Liver (tissue), 10 donors: ENCODE measurements at places on chromosomes 16 and 17.

GRCh38 chr17:43034894-43035293 lies 9.9 kb downstream of the RND2 start:
- DNase-seq = no peak

- no peak for DNase-seq
These were observed 10.6 kb downstream of the GPRC5B start for GRCh38 chr16:19874026-19874425.

GRCh38 chr16:86103320-86103719 lies 204.4 kb downstream of the IRF8 start:
- DNase-seq = no peak

- no peak for DNase-seq
These were observed 1.4 kb downstream of the MVP start for GRCh38 chr16:29821643-29822115.

- no peak for DNase-seq
These were observed at the start of gene PDILT for GRCh38 chr16:20404637-20405036. TSS of gene PDILT (minus strand) at chr16:20404737. CDS start at chr16:20399300, 5,437 bp downstream.

DNA sequence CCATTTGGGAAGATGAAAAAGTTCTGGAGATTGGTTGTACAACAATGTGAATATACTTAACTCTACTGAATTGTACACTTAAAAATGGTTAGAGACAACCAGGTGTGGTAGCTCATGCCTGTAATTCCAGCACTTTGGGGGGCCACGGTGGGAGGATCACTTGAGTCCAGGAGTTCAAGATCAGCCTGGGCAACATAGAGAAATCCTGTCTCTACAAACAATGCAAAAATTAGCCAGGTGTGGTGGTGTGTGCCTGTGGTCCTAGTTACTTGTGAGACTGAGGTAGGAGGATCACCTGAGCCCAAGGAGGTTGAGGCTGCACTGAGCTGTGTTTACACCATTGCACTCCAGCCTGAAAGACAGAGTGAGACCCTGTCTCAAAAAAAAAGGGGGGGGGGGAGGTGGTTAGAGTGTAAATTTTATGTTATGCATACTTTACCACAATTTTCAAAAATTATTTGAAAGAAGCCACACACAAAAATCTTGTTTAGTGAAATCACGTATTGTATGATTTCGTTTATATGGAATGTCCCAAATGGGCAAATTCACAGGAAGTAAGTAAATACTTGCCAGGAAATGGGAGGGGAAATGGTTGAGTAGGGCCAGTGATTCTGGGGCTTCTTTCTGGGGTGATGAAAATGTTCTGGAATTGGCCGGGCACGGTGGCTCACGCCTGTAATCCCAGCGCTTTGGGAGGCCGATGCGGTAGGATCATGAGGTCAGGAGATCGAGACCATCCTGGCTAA lies 37.1 kb upstream of the AMZ2 start:
- no peak for DNase-seq

DNA sequence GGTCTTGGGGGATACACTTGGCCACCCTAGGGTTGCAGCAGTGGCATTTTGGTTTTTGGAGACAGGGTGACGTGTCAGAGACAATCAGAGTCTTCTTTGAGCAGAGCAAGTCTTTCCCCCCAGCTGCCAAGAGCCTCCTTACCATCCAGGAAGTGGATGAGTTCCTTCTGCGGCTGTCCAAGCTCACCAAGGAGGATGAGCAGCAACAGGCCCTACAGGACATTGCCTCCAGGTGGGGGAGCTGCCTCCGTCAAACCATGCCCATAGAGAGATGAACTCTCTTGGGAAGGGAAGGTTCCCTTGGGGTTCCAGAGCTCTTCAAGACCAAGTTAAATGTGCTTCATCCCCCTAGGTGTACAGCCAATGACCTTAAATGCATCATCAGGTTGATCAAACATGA lies 11.3 kb downstream of the LIG3 start:
- no peak for DNase-seq

- no peak for DNase-seq
These were observed 70.3 kb downstream of the NETO2 start for GRCh38 chr16:47073223-47074155.

DNA sequence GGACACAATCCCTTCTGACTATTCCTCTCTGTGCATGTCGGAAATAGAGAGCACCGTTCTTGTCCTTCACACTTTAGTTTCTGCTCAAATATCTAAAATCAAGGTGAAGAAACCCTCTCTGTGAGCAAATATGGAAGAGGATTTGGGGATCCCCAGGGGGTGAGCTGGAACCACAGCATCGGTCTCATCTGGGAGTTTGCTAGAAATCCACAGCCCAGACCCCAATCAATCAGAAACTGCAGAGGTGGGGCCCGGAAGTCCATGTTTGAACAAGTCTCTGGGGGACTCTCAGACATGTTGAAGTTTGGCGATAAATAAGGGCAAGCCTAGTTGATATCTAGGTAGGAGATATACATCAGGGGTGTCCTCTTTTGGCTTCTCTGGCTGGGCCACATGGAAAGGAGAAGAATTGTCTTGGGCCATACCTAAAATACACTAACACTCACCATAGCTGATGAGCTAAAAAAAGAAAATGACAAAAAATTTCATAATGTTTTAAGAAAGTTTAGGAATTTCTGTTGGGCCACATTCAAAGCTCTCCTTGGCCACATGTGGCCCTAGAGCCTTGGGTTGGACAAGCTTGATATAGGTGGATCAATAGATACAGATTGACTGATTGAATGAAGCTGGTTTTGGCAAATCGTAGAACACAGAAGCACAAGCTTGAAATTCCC lies 168.0 kb upstream of the FOXF1 start:
- no peak for DNase-seq

- no peak for DNase-seq
These were observed 195.4 kb downstream of the KATNIP start for GRCh38 chr16:27745348-27745747.

DNA sequence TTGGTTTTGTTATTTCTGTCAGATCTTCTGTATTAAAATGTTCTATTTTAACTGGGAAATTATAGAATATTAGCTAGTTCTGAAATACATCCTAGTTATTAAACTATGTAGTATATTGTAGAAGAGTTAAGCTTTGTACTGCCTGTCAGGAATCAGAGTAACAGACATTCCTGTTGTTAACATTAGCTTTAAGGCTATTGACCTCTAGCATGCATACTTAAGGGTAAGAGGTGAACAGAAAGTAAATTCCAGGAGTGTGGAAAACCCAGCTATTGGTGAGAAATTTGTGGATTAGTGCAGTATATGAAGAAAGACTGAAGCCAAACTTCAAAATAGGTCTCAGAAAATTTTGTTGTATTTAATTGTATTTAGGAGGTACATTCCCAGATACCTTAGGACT lies 111.3 kb downstream of the CHD9 start:
- no peak for DNase-seq

DNA sequence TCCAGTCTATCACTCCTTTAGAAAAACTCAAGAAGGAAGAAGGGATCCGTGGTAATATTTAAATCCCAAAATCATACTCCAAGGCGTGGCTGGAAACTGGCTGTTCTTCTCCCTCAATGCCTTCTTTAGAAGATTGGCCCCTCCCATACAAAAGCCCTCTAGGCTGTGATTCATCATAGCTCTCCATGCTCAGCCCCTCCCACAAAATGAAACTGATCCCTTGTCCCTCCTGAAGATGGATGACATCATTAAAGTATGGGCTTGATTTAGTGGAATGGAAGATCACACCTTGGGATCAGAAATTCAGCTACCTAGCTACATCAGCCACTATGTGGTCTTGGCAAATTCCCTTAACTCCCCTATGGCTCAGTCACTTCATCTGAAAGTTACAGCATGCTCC lies 4.1 kb downstream of the GRIN2A start:
- no peak for DNase-seq

DNA sequence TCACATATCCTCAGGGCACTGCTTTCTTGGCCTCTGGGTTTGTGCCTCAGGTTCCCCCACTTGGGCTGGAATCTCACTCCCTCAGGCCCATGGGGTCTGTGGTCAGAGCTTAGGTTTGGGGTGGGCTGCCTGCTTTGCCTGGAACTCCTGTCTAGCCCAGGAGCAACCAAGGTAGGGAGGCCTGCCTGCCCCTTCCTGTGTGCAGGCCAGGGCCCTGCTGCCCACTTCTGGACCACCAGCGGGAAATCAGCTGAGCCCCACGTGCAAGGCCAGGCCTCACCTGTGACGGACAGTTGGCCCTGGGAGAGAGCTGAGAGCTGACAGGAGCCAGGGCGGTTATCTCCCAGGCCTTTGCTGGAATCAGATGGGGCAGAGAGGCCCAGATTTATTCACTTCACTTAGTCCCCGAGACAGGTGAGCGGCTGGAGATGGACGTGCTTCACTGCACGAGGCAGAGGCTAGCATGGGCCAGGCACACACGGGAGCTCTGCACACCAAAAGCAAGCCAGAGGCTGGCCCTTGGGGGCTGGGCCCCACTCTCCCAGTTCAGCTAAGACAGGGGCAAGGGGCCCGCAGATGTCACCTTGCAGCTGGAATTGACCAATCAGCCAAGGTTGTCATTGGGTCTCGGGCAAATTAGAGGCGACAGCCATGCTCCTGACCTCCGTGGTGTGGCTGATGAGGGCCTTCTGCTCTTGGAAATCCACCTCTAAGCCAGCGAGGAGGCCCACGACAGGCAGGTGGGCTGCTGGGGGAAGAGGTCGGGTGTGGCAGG lies 49.9 kb upstream of the DOC2B start:
- no peak for DNase-seq

DNA sequence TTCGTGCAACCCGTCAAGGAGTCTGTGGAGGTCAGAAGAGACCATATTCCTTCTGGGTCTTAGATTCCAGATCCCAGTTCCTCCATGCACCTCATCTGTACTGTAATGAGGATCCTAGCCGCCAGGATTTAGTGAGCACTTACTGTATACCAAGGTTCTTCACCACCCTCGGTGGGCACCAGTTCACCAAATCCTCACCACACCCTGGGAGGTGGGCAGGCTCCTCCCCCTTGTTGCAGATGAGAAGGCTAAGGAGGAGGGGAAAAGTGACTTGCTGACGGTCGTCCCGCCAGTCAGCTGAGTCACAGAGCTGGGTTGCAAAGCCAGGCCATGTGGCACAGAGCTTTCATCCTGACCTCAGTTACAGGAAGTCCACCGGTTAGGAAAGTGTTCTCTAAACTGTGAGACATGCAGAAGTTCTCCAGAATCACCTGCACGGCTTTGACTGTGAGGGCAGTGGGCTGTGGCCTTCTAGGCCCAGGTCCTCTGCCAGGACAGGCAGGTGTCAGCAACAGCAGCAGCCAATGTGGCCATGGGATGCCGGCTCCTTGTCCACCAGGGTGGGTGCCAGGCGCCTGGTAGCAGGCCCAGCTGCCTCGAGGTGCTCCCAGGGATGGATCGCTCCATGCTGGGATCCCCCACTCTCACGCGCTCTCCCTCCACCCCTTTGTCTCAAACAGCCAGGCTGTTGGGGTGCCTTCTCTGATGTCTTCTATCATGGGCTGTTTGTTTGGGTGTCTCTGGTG lies 240.3 kb upstream of the GSE1 start:
- DNase-seq = no peak

- DNase-seq = no peak
These were observed 1.9 kb downstream of the CLEC16A start for GRCh38 chr16:10946308-10946707.

DNA sequence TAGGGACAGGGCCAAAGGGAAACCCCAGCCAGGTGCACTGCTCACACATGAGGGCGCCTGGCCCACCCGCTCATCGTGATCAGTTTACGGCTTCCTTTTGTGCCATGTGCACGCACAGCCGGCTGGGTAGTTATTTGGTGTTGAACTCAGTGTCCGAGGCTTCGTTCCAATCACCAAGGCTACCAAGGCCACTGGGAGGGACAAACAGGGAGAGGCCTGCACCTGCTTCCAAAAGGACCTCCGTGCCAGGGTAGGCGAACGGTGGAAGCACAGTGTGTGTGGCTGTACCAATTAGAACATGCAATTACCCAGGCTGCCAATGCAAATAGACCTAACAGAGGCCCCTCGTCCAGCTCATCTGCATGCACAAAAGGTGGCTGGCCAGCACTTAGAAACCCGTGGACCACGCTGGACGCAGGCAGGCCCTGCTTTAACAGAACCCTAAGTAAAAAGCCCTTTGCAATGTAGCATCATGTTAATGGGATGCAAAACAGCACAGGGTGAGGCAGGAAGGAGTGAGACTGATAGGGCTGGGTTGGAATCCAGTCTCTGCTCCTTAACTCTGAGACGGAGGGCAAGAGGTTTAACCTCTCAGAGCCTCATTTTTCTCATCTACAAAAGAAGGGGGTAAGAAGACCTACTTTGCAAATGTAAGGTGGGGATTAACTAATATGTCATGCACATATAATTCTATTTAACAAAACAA lies 204.0 kb downstream of the XYLT1 start:
- no peak for DNase-seq

DNA sequence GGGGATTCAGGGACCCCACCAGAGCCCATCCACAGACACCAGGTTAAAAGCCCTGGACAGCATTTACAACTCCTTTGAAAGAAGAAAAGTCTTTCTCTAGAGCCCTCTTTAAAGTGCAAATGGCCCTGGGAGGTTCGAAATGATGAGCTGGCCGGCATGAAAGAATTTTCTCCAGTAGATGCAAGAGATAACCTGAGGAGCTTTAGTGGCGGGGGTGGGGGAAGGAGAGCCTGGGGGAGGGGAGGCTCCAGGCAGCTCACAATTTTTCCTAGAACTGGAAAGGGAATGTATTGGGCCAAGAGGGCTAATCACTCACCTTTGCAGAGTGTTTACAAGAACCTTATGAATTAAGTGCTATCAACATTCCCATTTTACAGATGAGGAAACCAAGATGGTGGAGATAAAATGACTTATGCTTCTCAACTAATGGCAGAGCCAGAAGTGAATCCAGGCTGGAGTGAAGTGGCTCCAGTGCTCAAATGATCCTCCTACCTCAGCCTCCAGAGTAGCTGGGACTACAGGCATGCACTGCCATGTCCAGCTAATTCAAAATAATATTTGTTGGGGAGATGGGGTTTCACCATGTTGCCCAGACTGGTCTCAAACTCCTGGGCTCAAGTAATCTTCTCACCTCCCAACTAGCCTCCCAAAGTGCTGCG lies 4.2 kb upstream of the CDH1 start:
- DNase-seq = no peak

- DNase-seq = no peak
These were observed 160.7 kb downstream of the IRX5 start for GRCh38 chr16:55091213-55091870.

DNA sequence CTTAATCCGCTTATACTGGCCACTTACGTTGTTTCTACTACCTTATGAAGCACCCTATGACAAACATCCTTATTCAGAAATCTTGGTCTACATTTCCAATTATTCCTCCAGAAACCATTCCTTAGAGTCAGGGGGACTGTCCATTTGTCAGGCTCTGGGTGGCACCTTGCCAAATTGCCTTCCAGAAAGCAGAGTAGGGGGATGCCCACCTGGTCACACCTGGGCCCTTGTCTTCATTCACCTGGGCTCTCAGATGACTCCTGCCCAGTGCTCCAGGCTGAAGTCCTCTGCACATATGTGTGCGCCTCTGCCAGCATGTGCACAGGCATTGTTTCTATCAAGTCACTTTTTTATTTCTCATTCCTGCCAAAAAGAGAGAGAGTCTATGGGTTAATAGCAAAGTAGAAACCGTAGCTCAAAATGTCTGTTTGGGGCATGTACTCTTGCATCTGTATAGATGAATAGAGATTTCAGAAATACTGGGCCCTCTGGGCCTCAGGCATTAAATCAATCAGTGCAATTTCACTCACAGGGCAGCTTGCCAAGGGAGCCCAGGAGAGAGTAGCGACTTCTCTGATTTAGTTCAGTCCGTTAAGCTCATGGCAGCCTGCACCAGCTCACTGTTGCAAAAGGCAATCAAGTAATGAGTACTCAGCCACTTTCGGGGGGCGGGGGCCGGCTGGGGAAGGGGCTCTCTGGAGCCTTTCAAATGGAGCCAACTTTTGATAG lies 104.7 kb downstream of the SOCS1 start:
- DNase-seq = no peak
